ENCODE measurements at places on chromosomes 5 and 9.

GRCh38 chr9:128397831-128398230 lies 22.8 kb upstream of the CERCAM start:
- DNase-seq: no peak

DNA sequence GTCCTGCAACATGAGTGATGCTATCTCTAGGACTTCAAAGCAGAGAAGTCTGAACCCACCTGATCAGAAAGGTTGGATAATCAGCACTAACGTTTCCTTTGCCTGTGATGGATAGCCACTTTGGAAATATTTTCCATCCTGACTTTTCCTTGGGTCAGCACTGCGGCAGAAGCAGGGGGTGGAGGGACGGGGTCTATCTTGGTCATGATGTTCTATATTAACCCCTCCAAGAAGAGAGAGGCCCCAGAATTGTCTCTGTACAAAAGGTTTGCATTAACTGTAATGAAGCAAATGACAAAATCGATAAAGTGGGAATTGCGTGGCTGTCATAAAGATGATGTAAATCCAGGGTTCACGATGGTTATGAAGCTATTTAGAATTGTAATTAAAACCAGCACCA lies 279.8 kb upstream of the PANK3 start:
- no peak for DNase-seq

- no peak for DNase-seq
Observed at GRCh38 chr9:20994486-20994885, 37.0 kb downstream of the HACD4 start.

DNA sequence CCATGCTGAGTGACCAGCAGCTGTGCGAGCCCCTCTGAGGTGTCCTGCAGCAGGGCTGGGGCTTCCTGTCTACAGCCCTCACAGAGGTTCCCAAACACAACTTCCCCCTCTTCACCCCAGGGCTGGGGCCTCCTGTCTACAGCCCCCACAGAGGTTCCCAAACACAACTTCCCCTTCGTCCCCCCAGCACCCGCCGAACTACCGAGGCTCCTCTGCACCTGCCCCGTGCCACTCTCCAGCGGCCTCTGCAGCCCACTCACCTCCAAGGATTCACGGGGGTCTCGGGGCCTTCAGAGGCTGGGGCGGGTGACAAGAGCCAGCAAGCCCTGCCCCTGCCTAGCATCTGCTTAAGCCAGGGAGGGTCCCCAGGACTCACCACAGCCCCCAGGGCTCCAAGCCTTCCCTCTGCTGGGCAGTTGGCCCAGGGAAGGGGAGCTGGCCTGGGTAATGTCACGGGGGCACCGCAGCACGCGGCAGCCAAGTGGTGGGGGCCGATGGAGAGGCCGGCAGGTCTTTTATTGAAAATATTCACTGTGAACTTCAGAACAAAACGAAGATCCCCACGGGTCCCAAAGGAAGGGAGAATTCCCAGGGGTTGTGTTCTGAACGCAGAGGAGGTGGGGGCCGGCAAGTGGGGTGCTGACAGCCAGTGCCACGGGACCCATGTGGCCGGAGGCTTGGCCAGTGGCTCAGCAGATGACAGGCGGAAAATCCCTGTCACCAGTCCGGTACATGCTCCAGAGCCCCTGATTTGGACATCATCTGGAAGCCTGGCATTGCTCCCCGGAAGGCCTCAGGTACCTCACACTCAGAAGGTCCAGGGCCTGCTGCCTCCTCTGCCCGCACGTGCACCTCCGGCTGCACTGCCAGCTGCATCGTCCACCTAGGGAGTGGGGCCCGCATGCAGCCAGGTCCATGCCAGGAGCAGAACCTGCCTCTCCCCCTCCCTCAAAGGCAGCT lies 125.3 kb downstream of the ADAMTS2 start:
- no peak for DNase-seq

GRCh38 chr5:124910354-124911016 lies 164.0 kb upstream of the ZNF608 start:
- DNase-seq: no peak

DNA sequence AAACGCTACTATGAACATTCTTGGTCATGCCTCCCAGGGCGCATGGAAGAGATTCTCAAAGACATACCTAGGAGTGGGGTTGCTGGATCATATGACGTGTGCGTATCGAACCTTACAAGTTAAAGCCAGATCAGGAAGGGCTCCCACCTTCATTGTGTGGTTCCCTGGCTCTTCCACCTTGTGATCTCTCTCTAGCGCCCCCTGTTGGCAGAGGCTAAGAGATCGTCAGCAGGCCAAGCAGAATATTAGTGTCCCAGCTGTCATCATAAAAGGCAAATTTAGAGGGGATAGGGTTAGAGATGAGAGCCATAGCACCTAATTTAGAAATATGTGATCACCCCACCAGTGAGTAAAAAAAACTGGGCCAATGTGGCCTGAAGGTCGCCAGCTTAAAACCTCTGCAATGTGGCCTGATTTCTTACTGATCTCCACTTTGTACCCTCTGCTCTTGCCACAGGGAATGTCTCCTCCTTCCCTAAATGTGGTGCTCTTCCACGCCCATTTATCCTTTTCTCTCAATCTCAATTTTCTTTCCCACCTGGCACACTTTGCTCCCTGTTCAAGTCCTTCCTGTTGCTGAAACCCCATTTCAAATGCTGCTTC lies 91.7 kb upstream of the SHB start:
- DNase-seq: peak; percentile 46
